ENCODE measurements at places on chromosomes 5 and 9.

DNA sequence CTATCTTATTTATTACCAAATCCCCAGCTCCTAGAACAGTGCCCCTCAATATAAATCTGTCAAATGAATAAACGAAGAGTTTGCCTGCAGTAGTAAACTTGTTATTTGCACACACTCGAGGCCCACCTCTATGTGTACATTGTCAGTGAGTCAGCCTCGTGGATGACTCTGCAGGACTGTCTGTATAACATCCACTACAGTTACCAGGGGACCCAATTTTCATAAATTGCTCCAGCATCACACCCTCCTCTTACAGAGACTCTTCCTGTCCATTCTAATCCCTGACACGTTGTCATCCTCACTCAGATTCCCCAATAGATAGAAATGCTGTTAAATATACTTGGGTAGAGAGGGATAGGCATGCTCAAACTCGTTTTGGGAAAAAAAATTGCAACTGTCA is 478.5 kb downstream of the RAB3C start:
- no peak for DNase-seq

GRCh38 chr9:116741086-116741740 is 54.1 kb downstream of the TRIM32 start:
- DNase-seq, result no peak

DNA sequence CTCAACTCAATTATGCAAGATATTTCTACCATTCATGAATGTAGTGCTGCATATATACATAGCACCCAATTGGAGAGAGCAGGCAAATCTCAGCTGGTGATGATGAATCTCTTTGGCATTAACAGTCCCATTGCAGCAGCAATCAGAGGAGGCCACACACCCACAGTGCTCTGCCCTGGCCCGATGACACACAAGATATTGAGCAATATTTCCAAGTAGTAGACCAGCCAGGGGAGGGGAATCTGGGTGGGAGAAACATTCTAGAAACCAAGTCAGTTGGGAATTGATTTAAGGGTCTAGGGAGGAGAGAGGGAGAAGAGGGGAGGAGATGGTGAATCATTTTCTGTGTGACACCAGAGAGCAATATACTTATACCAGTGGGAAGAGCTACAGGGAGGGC is 14.9 kb upstream of the C5orf63 start:
- no peak for DNase-seq

- DNase-seq, result no peak
Observed at GRCh38 chr9:113886466-113886865, 10.4 kb downstream of the ZNF618 start.

- no peak for DNase-seq
Observed at GRCh38 chr5:112983363-112983762, 6.8 kb downstream of the DCP2 start.

- no peak for DNase-seq
Observed at GRCh38 chr9:111052791-111053190, 14.5 kb upstream of the LPAR1 start.

GRCh38 chr9:13144166-13144775 is 135.2 kb downstream of the MPDZ start:
- no peak for DNase-seq

- DNase-seq, result no peak
Observed at GRCh38 chr9:95009459-95009858, 283.0 kb downstream of the AOPEP start.

DNA sequence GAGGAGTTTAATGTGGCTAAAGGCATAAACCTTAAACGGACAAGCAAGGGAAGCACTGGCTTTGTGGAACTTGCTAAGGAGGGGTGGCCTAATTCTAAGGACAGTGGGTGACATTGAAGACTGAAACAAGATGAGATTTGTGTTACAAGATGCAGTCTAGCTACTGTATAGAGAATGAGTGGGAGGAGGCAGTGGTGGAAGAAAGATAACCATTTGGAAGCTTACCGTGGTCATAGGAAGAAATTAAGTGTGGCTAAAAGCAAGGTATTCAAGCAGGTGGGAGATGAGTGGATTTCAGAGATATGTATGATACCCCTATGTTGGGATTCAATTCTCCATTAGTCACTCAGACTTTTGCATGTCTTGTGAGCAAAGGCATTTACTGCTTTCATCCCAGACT is 4.6 kb downstream of the PAM start:
- DNase-seq, result no peak

- no peak for DNase-seq
Observed at GRCh38 chr5:105878402-105878801, 1792.3 kb downstream of the EFNA5 start.

- DNase-seq, result peak; percentile 83
Observed at GRCh38 chr9:16191691-16192402, 639.0 kb downstream of the CCDC171 start.

- no peak for DNase-seq
Observed at GRCh38 chr5:63686938-63687337, 275.3 kb downstream of the HTR1A start.

DNA sequence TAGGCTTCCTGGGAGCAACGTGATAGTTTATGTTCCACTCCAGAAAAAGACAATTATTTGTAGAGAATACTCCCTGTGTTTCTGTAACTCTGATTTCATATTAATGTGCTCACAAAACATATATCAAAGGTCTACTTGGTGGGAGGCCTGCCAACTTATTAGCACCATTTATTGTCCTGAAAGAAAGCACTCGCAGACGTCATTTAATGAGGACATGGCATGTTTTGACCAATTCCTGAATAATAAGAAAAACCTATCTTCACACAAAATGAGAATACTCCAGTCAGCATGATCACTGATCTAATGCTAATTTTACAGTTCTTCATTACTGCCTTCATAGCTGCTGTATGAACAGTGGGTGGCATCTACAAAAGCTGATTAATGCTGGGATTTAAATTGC is 46.4 kb upstream of the RASEF start:
- DNase-seq, result no peak

- no peak for DNase-seq
Observed at GRCh38 chr5:156329171-156329611, 2.2 kb downstream of the SGCD start.

GRCh38 chr9:135815830-135816650 is 91.3 kb downstream of the CAMSAP1 start:
- DNase-seq, result no peak

DNA sequence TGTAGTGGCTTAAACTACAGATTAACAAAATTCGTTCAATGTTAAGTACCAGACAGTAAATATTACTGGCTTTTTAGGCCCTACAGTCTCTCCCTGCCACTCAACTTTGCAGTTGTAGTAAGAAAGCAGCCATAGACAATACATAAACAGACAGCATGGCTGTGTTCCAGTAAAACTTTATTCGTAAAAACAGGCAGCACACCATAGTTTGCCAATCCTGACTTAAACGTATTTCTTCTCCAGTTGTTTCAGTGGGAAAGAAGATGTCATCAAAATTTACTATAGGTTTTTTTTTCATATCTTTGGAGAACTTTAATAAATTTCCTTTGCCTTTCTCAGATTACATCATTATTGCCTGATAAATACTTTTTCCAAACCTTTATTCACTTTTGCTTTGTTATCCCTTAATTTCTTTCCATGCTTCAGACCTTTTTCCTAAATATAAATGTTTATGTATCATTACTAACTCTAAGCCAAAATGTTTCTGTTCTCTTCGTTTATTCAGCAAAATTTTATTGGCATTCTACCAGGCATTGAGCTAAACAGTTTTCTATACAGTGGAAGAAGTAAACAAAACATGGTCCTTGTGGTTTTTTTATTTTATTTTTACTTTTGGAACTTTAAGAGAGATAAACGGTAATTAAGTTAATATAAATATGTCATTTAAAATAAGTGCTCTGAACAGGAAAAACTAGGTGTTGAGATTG is 64.5 kb downstream of the SLF1 start:
- no peak for DNase-seq

DNA sequence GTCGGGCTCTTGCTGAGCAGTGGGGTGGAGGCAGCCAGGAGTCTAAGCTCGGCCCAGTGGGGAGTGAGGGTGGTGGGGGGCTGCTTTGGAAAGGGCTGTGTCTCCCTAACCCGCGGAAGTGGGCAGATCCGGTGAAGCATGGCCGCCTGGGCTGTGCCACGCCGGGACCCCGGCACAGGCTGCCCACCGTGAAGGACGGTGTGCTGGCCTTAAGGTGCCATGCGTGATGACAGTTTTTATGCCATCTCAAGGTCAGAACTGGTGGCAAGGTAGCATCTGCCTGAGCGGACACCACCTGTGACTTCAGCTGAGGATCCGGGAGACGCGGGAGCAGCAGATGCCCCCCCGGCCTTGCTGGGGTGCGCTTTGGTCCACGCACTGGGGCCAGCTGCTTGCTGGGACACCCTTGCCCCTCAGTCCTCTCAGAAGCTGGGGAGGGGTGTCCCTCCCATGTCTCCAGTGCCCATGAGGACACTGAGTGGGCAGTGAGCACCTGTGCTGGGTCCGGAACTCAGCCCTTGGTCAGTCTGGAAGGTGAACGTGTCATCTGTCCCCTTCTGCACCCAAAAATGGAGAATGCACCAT is 53.9 kb downstream of the AHRR start:
- DNase-seq, result no peak

- DNase-seq, result no peak
Observed at GRCh38 chr5:64688965-64689364, 1.3 kb upstream of the SHISAL2B start.

DNA sequence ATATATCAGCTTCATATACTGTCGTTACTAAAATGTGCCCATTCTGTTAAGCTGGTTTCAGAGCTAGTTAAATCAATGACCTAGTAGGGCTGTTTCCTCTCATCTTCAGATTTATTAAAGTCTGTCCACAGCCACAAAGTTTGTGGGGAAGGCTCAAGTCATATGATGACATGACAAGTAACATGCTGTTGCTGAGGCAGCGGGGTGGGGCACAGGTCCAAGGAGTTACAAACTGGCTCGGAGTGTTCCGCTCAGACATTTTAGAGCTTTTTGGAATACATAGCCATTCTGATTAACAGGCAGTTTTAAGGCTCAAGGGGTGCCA is 2.7 kb upstream of the ANP32B start:
- DNase-seq, result no peak

GRCh38 chr9:128068386-128069205 is 564 bp downstream of the SLC25A25 start:
- no peak for DNase-seq

DNA sequence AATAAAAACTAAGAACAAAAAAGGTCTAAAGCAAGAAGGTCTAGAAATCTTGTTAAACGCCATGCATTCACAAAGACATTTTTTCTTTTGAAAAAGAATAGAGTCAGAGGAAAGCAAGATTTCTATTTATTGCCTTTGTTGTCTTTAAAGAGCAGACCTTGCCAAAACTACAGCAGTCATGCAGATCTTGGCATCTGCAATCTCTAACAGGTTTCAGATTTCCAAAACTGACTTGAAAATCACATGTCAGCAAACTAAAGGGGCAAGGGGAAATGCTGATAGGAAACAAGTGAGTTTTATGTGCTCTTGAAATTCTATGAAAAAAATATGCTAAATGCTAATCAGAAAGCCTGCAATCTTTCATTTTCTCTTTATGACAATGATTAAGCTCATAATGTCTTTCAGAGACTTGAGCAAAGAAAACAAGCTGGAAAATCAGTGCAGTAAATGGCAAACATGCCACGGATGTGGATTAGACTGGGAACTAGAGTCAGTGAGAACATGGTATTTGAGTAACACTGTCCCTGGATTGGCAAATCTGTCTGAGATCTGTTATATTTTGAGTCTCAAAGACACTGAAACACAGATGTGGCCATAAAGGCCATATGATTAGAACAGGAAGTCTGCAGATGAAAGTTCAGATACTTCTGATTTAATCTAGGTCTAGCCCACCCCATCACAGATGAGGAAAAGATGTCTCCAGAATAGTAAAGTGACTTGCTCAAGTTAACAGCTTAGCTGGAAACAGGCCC is 361.4 kb upstream of the RPS23 start:
- DNase-seq, result no peak

- DNase-seq, result no peak
Observed at GRCh38 chr9:12988258-12988657, 213.4 kb downstream of the LURAP1L start.

DNA sequence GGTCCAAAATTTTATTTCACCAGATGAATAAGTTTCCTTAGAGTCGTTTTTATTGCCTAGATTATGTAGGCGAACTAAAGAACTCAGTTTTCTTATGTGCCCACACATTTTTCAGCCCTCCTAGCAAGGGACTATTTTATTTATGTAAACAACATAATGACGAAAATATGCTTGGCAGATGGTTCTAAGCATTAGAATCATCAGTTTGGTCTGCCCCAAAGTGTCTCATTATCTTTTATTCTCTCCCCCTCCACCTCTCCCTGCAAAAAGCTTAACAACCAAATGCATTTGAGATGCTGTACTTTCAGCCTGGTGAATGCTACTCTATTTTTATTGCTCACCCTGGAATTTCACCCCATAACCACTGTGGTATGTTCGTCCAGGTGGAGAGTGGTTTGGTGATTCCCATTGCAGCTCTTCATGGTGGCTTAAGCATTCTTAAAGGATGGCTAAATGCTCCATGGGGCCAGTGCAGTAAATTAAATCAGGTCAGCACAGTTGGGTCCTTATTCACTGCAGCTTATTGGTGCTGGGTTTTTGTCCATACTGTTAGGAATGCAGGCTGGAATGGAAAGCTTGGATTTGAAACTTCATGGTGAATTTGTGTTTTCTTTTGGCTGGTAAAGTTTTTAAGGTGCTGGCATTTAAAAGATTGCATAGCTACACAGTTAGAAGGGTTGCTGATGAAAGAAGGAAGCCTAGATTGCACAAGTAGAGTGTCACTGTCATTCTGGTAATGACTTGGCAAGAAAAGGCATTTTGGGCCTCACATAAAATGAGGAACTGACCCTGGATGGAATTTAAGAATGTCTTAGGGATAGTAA is 39.2 kb downstream of the TLE4 start:
- DNase-seq, result no peak
